Fibroblast of skin of back (primary cell): ENCODE measurements at places on chromosomes 7 and 10.

DNA sequence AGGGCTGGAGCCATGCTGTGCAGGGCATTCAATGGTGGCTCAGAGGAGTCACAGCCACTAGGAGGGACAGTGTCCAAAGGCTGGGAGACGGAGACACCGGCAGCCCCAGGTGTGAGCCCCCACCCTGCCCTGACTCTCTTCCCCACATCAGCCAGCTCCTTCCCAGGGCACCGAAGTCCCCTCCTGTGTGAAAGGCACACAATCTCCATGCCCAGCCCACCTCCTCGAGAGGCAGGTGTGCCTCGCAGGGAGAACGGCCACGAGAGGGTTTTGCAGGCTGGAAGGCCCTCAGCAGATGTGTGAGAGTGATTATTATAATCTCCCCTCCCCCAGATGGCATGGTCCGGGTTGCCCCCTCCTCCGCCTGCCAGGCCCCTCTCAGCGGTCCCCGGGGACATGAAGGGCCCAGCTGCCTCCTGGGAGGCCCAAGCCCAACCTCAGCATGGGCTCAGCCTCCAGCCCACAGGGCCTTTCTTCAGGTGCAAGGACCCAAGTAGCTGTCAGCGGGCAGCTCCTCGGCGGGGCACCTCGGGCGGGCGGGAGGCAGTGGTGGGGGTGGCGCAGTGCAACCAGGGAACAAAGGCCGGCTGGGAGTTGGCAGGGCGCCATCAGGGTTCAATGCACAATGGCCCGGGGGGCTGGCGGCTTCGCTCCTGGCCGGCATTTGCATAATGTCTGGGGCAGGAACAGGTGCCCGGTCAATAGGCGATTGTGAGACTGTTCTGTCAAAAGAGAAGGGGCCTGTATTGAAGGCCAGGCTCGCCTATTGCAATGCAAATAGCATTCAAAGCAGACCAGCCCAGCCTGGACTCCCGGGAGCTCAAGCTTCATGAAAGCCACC lies 155.3 kb upstream of the ZMIZ1 start:
- DNase-seq: no peak

GRCh38 chr7:138768241-138768640 lies 29.6 kb upstream of the TMEM213 start:
- no peak for DNase-seq

DNA sequence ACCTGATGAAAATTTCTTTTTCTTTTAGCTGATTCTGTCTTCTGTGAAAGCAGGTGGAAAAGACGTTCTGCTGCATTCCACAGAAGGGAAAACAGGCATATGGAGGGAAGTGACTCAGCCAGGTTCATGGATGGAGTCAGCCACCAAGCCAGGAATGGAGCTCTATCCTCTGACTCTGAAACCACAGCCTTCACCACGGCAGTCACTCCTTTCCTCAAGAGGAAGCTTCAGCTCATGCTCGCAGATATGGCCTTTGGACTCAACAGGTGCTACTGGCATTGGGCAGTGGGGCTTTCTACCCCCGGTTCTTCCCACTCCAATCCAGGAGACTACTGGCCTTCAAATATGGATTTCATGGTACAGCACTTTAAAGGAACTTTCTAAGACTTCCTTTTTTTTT lies 11.5 kb upstream of the PLAU start:
- DNase-seq: peak; percentile 90

DNA sequence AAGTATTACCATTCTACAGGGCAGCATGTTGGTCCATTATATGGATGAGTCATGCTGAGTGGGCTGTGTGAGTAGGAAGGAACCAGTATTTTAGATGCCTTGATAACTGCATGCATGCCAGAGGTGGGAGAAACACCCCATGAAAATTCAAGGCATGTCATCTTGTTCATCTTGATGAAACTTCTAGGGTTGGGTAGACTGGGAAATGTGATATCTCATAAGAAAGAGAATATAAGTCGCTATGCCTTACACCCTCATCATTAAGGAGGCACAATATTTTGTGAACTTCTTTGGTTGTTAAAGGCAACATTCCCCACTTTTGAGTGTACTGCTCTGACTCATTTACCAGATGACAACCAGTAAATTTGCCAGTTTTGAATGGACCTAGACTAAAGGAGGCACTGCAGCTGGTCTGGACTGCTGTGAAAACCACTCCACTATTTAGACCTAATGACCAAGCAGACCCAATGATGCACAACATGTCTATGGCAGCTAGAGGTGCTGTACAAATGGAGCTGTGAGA lies 48.0 kb downstream of the ZNF365 start:
- peak; percentile 84 for DNase-seq

DNA sequence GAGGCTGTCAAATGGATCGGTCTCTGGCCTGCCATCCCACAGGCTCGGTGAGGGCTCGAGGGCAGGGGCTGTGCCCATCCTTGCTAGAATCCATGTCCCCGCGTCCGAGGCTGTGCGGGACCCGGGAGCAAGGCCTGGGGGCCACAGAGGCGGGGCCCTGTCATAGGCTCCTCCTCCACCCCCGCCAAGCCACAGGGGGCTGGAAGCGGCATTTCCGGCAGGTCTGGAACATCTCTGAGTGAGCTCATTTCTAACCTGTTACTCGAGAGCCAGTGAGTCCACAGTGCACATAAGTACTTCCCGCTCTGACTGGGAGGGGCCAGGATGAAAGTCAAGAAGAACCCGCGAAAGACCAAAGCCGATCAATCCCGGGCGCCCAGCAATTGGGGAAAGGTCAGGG lies 57.6 kb downstream of the NKX6-2 start:
- no peak for DNase-seq

GRCh38 chr10:72328045-72328828 lies 26.5 kb downstream of the DNAJB12 start:
- peak; percentile 67 for DNase-seq

DNA sequence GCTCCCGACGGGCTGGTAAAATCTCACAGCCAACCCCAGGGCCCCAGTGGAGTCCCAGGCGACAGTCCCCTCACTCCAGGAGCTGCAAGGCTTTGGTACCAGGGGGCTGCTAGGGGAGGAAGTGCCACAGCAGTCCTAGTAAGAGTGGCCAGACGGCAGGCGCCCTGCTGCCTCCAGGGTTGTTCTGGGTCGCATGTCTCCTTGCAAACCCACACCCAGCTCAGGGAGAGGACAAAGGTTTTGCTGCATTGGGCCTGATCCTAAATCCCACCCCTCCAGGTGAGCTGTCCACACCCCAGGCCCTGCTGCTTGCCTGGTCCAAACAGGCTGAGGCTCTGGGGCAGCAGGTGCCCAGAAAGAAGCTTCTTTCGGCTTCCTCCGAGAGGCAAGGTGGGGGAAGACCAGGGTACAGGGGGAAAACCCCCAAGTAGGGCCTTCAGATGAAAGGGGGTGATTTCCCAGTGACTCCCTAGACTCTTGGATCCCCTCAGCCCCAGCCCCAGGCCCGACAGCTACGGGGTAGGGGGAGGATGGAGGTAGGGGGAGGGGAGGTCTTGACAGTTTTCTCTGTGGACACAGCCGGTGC lies 4.2 kb upstream of the KCP start:
- no peak for DNase-seq

GRCh38 chr7:1610678-1611302 lies 41.0 kb upstream of the PSMG3 start:
- no peak for DNase-seq

DNA sequence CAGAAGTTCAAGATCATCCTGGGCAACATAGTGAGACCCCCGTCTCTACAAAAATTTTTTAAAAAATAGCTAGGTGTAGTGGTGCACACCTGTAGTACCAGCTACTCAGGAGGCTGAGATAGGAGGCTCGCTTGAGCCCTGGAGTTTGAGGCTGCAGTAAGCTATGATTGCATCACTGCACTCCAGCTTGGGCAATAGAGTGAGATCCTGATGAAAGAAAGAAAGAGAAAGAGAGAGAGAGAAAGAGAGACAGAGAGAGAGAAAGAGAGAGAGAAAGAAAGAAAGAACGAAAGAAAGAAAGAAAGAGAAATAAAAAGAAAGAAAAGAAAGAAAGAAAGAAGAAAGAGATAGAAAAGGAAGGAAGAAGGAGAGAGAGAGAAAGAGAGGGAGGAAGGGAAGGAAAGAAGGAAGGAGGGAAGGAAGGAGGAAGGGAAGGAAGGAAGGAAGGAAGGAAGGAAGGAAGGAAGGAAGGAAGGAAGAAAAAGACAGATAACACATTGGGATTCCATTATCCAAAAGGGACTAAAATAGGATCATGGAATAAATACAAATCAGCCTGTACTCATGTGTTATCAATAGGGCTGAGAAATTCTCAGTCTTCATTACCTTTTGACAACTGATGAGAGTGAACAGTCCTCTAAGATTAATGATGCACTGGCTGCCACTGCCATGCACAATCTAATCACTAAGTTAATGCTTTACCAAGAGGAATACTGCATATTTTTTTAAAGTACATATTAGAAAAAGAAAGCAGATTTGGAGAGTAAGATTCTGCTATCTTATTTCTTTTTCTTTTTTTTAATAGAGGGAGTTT lies 35.4 kb upstream of the WAC start:
- DNase-seq: no peak

GRCh38 chr10:18455086-18455884 lies 196.1 kb downstream of the NSUN6 start:
- DNase-seq: no peak

DNA sequence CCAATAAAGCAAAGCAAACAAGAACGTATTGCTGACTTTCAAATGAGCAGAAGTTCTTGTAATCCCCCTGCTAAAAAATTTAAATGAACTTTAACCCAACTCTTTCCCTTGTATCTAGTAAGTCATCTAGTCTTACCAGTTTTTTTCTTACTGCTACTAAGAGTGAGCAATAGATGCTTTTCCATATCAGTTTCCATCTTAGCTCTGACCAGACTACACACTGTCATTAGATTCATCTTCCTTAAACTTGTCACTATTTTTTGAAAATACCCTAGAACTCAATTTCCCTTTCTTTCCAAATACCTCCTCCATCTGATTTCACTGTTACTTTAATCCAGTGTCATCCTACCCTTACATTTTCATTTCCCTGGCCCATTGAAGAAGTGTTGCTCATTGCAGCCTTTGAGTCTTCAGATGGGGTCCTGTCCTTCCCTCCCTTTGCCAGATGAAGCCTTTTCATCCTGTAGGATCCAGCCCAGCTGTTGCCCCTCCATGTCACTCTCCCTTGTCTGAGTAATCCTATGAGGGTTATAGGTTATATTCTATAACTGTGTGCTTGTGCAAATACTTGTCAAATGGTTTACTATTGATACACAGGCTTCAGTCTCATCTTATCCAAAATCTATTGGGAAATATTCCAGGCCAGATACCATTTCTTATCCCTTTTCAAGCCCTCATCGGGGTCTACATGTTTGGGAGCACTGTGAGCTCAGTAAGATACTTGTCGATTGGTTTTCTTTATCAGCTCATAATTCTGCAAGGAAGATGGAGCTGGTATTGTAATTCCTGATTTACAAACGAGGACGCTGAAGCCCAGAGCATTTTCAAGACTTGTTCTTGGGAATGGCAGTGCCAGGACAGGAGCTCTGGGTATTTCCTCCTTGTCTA lies 51.5 kb upstream of the ITGB1 start:
- DNase-seq: no peak
